HS-27A (cell line): ENCODE measurements at places on chromosomes 16 and 17.

DNA sequence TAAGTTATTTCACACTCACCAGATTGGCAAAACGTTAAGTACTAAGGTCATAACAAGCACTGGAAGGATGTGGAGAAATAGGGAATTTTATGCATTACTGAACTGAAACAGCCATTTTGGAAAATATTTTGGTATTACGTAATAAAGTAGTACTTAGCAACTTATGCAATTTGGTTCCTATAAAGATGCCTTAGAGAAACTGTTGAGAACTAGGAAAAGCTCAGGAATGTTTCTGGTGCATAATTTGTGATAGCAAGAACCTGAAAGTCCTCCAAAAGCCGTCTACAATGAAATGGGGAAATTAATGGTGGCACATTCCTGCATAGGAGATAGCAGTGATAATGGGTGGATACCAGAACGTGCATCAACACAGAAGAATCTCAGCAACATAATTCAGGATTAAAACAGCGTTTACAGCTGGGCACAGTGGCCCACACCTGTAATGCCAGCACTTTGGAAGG is 472.5 kb downstream of the WWOX start:
- DNase-seq = no peak

DNA sequence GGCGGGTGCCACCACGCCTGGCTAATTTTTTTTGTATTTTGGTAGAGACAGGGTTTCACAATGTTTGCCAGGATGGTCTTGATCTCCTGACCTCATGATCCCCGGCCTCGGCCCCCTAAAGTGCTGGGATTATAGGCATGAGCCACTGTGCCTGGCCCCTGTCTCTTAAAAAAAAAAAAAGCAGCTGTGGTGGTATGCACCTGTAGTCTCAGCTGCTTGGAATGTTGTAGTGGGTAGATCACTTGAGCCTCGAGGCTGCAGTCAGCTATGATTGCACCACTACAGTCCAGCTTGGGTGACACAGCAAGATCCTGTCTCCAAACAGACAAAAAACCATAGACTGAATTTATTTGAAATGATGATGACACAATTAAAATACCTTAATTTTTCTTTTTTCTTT is 24.3 kb downstream of the CDK12 start:
- peak; percentile 51 for DNase-seq

GRCh38 chr16:87958632-87959031 is 7.4 kb downstream of the BANP start:
- no peak for DNase-seq

DNA sequence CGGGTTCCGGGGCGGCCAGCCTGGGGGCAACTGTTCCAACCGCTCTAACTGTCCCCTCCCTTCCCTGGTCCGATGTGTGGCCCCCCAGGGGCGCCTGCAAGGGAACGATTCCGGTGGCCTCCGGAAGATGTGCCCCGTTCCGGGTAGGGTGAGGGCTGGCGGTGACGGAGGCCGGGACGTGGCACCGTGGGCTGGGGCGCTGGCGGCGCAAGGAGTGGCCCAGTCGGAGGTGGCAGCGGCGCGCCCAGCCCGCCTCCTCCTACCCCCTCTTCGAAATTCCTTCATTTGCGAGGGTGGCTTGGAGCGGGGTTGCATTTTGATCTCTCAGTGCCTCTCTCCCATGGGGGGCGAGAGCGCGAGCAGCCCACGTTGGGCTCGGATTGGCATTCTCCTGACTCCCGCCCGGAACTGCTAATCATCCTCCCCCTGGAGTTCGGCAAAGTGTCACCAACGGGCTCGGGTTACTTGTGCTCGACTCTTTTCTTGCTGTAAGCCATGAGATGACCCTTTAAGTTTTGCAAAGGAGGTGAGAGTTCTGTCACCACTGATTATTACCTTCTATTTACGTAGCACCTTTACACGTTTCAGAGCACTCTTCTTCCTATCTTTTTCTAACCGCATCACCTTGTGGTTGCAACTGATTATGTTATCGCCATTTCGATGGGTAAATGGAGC is 622 bp downstream of the NDEL1 start:
- DNase-seq = peak; percentile 46

- peak; percentile 81 for DNase-seq
Measured at GRCh38 chr16:87017371-87018012, 299.7 kb downstream of the C16orf95 start.

DNA sequence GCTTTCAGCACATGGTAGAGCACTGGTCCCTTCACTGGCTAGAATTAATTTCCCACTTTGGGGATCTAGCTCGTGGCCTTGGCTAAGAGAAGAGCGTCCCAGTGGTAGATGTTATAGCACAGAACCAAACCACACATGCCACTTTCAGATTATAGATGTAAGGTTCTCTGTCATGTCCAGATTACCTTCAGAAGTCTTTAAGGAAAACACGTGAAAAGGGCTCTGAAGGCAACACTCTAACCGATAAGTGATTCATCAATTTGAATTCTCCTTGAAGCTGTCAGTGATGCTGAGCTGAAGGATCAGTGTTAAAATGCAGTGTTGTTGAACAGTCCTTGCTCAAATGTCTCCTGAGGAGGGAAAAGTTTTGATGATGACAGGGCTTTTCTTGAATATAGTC is 43.5 kb upstream of the VPS4A start:
- DNase-seq = no peak

DNA sequence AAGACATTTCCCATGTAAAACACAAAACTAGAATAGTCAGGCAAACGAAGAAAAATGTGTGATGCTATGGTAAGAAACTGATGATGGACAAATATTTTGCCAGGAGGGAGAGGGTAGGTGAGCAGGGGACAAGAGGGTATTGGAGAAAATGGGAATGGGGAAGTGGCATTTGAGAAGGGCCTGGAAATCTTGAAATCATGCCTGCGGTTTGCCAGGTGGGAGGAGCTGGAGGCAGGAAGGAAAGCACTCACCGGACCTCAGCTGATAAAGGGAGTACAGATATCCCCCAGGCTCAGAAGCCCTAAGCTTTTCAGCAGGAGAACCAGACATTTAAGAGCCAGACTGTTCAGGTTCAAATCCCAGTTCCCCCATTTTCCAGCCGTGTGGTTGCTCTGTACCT is 103.6 kb downstream of the GSG1L start:
- no peak for DNase-seq

DNA sequence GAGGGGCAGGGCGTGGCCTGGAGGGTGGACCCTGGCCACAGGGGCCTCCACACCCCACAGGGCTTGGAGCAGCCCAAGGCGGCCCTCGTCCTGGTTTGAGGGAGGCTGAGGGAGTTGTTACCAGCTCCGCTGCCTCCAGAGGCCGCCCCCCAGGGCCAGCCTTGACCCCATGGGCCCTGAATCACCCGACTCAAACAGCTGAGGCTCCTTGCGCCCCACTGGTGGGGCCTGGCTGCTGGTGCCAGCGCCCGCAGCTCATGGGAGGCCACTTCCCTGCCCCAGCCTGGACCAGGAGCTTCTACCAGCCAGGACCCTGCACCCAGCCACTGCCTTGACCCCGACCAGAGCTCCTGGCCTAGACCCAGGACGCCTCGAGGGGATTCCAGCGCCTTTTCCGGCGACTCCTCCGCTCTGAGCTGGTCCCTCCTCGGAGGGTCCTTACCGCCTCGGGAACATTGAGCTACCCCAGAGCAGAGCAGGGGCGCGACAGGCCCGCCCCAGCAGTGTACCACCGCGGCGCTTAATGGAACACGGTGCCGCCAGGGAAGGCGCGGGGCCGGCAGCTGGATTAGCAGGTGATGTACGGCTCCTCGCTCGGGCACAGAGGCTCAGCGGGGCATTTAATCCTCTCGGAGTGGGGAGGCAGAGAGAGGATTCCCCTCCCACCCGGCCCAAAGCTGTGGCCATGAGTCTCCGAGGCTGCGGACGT is 37.2 kb downstream of the GSE1 start:
- no peak for DNase-seq

GRCh38 chr17:9218911-9219310 is 197.6 kb downstream of the NTN1 start:
- DNase-seq = no peak

DNA sequence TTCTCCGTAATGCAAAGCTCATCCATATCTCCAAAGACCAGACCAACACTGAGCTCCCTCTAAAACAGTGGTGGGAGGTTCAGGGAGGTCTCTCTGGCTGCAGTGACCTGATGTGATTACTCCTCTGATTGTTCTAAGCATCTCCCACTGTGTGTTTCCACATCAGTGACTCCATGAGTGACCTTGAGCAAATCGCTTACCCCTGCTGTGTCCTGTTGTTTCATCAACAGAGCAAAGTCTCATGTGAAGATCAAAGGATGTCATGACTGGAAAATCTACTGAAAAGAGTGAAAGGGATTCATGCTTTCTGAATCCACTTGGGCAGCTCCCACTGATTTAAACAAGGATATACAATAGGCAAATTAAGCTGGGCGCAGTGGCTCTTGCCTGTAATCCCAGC is 352.9 kb downstream of the TMEM114 start:
- no peak for DNase-seq

GRCh38 chr17:6599364-6599763 is 41.1 kb downstream of the KIAA0753 start:
- no peak for DNase-seq

DNA sequence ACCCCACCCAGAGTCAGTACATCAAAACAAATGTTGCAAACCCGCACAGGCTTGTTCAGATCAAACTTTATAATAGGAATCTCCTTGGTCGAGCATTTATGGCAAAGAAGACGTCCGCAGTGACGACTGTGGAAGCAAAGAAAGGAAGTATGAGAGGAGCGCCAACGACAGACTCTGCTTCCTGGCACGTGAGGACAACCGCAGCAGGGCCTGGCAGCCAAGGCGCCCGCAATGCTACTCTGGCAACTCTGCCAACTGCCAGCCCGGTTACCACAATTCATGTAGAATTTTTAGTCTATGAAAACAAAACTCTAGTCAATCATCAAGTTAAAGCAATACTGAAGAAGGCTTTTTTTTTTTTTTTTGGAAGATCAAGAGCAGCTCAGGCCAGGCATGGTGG is 24.8 kb downstream of the CYB5D2 start:
- DNase-seq = no peak

- DNase-seq = no peak
Measured at GRCh38 chr17:1375615-1376014, 24.4 kb downstream of the YWHAE start.

DNA sequence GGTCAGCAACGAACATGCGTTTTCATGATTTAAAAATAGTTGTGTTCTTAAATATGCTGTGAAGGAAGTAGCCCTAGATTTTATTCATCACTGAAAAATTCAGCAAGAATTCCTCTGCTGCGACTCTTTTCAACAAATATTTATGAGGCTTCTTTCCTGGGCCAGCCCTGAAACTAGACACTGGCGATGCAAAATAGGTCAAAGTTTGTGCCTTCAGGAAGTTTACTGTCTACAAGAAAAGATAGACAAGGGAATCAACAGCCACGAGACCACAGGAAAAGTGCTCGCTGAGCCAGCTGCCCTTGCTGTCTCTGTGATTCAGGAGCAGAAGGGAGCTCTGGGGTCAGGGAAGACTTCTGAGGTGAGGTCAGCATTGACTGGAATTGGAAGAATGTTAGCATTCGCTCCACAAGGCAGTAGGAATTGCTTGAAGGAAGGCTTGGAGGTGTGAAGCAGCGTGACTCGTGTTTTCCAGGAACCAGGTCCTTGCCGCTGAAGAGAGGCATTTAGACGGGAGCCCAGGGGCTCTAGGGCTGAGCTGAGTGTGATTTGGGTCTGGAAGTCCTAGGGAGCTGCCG is 1.9 kb upstream of the RPL26 start:
- peak; percentile 89 for DNase-seq
